ENCODE measurements at places on chromosomes 2 and 18.

DNA sequence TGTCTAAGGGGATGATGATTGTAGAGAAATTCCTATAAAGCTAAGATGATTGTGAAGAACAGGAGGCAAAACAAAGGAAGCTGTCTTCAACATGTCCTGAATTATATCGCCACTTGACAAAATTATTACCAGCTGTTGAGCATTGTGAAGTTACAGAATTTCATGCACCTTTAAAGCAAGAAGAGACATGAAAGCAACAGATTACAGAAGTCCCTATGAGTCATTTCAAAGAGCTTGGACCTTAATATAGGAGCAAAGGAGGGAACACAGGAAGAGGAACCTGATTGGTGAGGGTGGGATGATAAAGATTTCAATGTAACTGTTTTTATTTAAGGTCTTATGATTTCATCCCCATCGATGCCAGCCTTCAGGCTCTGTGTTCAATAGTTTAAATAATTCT, 526.9 kb upstream of the HNMT start:
- DNase-seq, result no peak

DNA sequence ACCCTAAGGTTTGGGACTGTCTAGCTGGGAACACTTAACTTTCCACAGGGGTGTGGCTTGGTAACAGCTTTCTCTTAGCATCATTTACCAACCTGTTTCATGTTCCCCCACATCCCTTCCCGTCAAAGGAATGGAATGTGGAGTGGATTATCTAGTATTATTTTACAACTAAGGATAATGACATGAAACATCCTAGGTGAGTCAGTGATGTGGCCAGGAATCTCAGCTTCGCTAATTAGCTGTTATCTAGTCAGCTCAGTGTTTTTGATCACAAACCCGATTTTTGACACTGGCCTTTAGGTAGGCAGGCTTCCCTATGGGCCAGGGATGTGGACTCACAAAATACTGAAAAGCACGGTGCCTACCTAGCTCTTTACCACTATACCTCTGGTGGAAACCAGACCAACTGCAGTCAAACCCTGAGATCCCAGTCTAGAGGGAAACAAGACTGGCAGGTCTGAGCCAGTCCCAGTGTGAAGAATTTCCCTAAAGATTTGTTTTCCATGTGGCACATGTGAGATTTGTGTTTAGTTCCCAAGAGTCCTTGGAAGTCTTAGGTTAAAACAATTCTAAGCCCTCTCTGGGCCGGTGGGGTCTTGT, 2.8 kb upstream of the NRP2 start:
- no peak for DNase-seq

- no peak for DNase-seq
These were observed 179.1 kb upstream of the CYP26B1 start for GRCh38 chr2:72326759-72327158.

- peak; percentile 72 for DNase-seq
These were observed 40.6 kb downstream of the ASAP2 start for GRCh38 chr2:9247177-9247576.

DNA sequence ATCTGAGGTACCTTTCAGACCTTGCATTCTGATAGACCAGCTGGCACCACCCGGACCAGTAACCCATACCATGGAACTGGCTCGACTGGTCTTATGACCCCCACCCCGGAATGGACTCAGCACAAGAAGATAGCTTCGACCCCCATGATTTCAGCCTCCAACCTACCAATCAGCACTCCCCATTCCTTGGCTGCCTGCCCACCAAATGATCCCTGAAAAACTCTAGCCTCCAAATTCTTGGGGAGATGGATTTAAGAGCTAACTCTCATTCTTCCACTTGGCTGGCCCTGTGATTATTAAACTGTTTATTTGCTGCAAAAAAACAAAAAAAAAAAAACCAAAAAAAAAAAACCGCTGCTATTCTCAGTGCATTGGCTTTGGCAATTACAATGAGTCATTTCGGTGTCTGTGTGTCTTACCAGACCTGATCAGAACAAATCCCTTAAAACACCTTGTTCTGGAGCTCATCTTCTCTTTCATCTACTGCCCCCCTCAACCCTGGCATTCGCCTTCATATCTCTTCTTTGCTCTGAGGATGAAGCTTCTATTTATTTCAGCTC, 60.1 kb upstream of the KIF5C start:
- DNase-seq, result no peak

DNA sequence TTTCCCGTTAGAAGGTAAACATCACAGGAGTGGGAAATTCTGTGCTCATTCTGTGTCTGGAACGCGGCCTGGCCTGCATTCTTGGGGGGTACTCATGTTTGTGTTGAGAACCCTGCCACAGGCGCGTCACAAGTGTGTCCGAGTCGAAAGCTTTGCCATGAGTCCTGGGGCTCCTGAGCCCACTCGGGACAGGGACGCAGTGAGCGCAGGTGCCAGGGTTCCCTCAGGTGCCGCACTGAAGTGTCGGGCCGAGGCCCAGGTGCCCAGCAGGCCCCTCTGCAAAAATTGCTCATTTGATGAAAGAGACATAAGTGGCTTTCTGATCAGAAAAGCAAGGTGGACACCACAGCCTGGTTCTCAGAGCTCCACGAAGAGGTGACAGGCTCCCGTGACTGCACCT, 4.7 kb downstream of the D2HGDH start:
- DNase-seq, result no peak

- peak; percentile 43 for DNase-seq
These were observed 5.4 kb upstream of the KCNG2 start for GRCh38 chr18:79792096-79792987.

Measured in D341Med (cell line).